GM12865 (cell line): ENCODE measurements at places on chromosomes 2 and 18.

GRCh38 chr18:72181241-72181764 is 362.8 kb downstream of the CBLN2 start:
- DNase-seq: peak; percentile 35

DNA sequence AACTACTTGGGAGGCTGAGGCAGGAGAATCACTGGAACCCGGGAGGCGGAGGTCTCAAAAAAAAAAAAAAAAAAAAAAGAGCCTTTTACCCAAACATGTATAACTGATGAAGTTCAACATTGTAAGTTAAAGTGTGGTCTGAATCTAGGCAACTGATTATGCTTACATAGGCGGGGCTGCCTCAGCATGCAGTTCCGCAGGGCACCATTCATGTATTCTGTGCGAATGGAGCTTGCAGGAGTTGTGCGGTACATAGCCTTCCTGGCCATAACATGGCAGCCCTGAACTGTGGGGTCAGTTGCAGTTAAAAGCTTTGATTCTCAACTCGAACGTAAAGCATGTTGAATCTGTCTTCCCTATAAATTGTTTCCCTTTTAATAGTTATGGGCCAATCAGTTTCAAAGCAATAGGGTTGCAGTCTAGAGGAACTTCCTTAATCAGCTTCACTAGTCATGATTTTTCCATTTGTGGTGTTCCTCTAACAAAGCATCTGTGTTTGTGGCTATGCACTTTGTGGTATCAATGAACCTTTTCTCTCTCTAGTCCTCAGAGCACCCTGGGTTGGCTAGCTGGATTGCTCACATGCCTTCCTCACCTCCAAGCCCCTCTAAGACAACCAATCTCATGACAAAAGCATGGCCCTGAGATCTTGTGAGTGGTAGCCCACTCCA is 30.6 kb upstream of the CEP68 start:
- DNase-seq: no peak

DNA sequence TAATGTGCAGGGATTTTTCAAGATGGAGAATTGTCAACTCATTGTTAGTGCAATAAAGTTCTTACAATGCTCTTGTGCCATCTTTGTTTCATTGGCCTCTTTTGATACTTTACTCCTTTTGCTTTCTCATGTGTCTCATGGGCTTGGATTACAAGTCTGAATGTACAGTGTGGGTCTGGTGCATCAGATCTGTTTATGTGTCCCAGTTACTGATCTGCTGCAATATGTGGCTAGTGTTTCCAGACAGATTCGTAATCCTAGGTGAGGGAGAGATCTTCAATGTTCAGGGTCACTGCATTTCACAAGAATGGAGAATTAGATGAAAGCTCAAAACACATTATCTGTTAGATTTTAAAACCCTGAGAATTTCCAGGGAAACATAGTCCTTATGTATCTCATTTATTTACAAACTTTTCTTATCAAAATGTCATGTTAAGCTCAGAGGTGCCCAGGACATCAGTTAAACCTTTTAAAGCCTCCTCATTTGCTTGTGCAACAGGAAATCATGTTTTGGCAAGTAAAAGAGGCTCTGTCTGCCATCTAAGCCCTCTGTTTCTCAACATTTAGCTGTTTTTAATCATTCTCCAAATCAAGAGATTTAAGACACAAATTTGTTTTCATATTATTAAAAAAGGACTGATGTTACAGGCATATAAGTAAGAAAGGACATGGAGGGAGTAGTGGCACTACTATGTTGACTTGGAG is 108.1 kb downstream of the NUP35 start:
- DNase-seq: no peak

- DNase-seq: no peak
Measured at GRCh38 chr2:1841903-1842791, 97.8 kb upstream of the PXDN start.
